ENCODE measurements at places on chromosomes 5 and 9.

DNA sequence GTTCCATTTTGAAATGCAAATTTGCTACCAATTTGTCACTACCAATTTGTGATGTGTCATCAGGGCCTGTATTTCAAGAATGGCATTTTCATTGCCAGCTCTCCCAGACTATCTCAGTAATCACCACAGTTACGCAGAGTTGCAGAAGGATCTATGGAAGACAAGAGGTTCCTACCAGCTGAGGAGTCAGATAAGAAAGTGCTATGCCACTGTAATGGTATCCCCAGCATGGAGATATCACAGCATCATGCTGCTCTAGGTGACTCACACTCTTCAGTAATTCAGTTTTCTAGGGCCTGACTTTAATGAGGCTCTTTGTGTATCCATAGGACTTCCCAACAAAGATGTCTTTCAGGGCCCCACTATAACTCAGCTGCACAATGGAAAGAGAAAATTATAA lies 490.3 kb downstream of the ARHGEF28 start:
- no peak for DNase-seq

GRCh38 chr5:52339285-52339684 lies 448.4 kb upstream of the ITGA1 start:
- DNase-seq: no peak

- no peak for DNase-seq
These were observed 98.4 kb upstream of the CAST start for GRCh38 chr5:96563816-96564215.

DNA sequence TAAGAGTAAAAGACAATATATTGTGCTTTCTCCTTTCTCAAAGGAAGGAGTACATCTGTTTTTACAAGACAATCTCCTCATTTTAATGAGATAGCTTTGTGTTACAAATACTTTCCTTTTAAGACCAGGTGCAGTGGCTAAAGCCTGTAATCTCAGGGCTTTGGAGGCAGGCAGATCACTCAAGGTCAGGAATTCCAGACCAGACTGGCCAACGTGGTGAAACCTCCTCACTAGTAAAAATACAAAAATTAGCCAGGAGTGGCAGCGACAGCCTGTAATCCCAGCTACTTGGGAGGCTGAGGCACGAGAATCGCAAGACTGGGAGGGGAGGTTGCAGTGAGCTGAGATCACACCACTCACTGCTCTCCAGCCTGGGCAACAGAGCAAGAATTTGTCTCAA lies 11.8 kb downstream of the TMEM161B start:
- DNase-seq: no peak

- DNase-seq: no peak
These were observed 500 bp upstream of the MRPL22 start for GRCh38 chr5:154940375-154940771.

- no peak for DNase-seq
These were observed 32.5 kb upstream of the RAB14 start for GRCh38 chr9:121233906-121234831.

GRCh38 chr5:159549046-159549445 lies 218.8 kb upstream of the IL12B start:
- DNase-seq: no peak

GRCh38 chr5:112006721-112007120 lies 249.7 kb upstream of the NREP start:
- DNase-seq: no peak

DNA sequence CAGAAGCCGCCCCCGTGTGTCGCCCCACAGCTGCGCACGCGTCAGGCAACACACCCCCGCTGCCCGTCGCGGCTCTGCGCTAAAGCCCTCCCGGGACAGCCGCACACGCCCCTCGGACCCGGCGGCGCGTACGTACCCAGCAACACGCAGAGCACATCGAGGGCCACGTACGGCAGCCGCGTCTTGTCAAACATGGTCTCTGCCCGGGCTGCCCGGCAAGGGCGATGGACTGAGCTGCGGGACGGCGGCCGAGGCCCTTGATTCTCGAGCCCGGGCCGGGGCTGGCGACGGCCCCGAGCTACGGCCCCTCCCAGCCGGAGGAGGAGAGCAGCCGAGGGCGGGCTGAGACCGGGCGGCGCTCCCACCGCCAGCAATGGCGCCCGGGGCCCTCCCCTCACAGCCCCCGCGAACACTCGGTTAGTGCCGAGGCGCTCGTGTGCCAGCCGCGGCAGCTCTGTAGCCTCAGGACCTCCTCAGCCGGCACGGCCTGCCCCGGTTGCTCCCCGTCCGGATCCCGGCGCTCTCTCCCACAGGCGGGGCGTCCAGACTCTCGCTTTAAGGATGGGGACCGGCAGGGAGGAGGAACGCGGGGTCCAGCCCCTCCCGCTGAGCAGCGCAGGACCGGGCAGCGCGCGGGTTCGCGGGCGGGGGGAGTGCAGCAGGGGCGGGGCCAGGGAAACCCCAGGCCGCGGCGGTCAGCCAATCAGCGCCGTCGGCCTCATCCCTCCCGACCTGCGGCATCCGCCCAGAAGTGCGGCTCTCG lies at the start of gene PLPP1:
Gene PLPP1 (minus strand): TSS at position 529 of the 763 bp plus-strand sequence. CDS start 335 bp downstream, at position 194.
- DNase-seq: peak; percentile 79

- DNase-seq: no peak
These were observed 274.3 kb downstream of the CDH18 start for GRCh38 chr5:19713740-19714139.

DNA sequence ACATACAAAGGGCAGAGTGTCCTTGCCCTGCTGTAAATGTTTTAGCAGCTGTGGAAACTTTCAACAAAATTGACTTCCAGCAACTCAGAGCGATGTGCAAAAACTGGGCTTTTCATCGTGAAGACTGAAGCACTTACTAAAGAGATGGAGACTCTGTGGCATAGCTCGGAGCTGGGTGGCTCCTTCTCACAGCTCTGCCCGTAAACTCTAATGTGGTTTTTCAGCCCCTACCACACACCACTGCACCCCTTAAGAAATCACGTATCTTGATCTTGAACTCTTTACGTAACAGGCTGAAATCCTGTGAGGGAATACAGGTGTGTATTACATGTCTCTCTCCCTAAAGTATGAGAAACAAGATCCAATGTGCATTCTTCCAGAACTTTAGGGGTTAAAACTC lies 124.4 kb downstream of the MEF2C start:
- DNase-seq: no peak

- DNase-seq: no peak
These were observed 69.2 kb downstream of the CDH18 start for GRCh38 chr5:19918780-19919179.

DNA sequence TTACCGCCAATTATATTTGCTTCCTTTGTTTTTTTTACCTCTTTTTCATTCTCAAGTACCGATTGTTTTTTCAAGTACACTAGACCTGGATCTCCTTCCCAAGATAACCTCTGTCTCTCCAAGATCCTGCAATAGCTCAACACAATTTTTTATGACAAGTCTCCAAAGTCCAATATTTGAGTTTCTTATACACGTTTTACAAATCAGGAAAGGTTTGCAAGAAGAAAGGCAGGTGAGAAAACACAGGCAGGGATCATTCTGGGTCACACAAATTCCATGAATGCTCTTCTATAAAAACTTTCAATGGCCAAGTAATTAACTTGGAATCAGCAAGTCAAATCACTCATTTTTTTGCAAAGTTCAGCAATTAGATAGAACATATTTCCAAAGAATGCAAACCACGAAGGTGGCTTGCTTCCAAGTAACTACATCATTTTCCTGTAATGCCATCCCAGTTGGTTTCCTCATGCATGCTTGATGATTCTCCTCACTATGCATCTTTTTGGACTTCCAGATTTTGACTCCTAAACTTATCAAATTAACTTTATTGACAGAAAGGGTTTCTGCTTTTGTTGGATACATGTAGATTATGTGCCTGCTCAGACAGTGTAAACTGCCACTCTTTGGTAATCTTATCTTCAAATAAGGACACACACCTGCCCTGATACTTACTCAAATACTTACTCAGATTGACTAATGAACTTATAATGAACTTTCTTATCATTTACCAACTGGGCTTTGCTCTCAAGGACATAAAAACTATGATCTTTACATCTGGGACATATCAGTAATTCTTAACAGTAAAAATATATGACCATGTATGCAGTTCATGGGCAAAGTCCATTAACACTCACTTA lies 24.7 kb upstream of the IFNE start:
- no peak for DNase-seq

DNA sequence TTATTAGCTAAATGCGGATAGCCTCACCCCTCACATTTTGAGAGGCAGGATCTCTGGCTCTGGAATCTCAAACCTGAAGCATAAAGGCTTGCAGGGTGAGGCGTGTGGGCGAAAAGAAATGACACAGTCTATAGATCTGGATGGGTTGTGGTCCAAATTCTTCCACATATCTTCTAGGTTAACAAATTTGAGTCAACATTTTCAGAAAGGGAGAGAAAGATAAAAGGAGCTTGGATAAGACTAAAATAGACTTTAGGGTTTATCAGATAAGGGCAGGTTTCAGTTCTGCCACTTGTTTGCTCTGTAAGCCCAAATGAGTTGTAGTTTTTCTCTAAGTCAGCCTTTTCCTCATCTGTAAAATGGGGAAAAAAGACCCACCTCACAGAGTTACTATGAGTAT lies 220.9 kb downstream of the TRIM32 start:
- DNase-seq: no peak

GRCh38 chr5:35745660-35746059 lies 111.0 kb upstream of the IL7R start:
- DNase-seq: no peak

DNA sequence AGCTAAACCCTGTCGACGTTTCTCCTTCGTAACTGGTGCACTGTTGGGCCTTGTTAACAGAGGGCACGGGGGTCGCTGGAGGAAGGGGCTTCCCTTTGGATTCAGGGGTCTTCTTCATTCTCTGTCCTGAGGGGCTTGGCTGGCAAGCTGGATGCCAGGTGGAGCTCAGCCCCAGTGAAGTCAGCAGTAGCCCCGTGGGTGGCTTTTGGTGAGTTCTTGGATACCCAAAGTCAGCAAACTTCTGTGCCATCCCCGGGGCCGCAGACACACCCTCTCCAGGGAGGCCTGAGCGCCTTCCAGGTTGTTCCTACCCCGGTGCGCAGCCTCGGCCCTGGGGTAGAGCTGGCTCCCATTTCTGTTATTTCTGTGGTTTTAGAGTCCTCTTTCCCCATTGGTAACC lies 12.3 kb upstream of the OBP2A start:
- DNase-seq: no peak

DNA sequence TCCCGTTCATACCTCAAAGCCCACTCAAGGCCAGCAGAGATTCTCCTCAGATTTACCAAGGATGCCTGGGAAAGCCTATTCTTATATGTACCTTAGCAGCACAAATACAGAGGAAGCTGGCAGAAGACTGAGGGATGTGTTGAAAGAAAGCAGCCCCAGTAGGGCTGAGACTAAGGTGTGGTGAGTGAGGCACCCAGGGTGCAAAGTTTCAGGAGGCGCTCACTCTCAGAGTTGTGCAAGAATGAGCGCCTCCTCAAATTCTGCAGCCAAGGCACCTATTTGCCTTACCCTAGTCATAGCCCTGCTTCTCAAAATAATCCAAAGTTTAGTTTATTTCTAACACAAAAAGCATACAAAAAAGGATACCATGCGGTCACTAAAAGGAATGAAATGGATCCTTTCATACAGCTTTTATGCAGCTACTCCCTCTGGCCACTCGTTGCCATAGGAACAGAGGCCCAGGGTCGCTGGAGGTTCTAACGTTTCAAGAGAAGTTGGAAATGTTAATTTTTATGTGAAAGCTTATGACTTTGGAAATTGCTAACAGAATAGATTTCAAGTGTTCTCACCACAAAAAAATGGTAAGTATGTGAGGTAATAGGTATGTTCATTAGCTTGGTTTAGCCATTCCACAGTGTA lies 79.7 kb upstream of the SMIM23 start:
- no peak for DNase-seq

DNA sequence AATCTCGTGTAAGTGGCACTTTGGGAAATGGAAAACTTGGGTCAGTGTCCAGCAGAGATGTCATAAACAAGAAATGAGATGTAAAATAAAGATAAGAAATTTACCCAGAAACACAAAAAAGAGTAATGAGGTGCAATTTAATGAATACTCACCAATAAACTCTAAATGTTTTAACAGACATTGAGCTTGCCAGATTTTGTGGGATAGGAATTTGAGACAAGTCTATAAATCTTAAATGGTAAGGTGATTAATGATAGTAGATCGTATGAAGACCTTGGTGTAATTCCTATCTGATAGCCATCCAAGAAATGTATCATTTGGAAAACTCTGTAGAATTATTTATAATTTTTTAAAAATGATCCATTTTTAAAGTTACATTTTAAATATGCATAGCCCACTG lies 682.4 kb downstream of the MAT2B start:
- DNase-seq: no peak

DNA sequence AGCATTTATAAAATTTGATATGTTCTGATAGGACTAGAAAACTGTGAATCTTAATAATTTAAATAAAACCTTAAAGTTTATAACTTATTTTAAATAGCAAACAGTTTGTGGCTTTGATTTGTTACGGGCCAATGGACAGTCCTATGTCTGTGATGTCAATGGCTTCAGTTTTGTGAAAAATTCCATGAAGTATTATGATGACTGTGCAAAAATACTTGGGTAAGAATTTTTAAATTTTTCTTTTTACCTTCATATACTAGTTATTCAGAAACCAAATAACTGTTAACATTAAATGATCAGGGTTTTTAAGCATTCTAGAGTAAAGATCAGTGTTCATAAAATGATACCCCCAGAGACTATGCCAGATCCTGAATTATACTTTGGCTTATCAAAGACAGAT lies 31.1 kb downstream of the PPIP5K2 start:
- DNase-seq: no peak

- DNase-seq: no peak
These were observed 202.4 kb upstream of the CDH9 start for GRCh38 chr5:27240791-27241190.

- no peak for DNase-seq
These were observed 38.7 kb downstream of the CXXC5 start for GRCh38 chr5:139686706-139687441.

DNA sequence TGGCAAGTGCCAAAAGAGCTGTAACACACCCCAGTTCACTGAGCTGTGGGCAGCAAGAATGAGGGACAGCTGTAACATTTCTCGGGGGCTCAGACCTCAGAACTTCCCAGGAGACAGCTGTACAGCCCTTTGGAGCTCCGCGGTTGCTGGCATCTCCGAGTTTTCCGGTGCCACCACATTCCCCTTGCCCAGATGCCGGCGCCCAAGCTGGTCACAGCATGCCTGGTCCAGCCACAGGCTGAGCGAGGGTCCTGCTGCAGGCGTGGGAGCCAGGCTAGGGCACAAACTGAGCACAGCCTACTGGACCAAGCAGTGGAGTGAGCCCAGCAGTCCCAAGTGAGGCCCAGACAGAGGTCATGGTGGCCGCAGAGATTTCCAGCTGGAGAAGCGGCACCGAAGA lies 797.7 kb upstream of the EDIL3 start:
- no peak for DNase-seq

DNA sequence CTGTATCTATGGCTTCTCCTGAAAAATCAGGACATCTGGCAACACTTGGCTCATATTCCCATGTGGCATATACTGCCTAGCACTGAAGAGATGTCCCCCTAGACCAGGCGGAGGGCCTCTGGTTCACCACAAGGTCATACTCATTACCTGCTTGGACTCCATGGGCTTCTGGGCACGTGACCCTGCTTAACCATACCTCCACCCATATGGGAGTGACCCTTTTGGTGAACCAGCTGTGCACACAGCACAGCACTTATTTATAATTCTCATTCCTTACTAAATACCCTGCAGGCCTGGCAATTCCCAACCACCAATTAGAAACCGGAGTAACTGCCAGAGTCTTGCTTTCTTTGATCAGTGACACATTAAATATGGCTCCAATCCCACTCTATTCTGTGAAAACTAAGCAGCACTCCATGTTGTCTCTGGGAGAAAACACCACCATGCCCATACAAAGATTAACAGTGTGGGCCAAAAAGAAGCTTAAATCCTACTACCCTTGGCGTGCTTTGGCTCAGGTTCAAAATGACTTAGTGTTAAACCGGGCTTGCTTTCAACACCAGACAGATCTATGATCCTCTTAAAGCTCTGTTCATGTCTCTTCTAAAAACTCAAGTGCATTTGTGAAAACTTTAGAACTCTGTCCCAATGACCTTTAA lies 57.7 kb downstream of the MTMR12 start:
- peak; percentile 61 for DNase-seq
